ENCODE measurements at places on chromosomes 7 and 10.

GRCh38 chr7:5682551-5683279 is 98.7 kb downstream of the RNF216 start:
- no peak for DNase-seq

DNA sequence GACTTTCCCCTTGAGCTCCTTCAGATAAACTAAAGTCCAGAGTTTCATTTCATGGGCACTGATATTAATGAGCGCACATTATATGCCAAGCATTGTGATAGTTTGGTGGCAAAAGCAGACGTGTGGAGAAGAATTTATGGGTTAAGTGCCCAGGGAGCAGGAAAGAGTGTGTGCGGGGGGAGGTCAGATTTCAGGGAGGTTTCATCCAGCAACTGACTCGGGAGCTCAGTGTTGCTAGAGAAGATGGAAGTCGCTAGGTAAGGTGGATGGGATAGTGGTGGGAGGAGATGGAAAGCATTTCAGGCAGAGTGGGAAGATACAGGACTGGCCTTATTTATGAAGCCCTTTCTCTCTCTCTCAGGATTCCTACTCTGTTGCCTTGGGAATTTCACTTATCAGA is 223.0 kb downstream of the SNX10 start:
- no peak for DNase-seq

DNA sequence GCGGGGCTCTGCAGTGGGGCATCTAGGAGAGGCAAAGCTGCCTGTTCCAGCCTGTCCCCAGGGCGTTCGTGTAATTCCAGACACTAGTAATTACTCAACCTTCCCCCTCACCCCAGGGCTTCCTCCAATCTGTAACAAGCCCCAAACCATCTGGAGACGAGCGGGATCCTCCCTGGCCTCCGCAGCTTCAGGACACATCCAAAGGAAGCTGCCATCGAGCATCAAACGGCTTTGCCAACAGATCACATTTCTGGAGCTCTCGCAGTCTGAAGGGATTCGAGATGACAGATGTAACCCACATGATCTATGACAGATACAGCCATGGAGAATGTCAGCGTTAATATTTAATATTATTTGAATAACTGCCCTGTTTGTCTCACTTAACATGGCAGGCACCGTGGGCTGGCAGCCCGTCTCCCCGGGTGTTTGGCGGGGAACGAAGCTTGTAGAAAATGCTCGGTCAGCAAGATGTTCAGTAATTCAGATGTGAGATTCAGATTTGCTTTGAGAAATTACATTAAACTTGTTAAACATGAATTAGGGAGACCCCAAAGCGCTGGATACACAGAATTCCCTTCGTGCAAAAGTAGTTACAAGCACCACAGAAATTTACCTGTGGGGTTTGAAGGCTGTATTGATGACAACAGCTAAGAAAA is 108.5 kb upstream of the C7orf33 start:
- DNase-seq: no peak

DNA sequence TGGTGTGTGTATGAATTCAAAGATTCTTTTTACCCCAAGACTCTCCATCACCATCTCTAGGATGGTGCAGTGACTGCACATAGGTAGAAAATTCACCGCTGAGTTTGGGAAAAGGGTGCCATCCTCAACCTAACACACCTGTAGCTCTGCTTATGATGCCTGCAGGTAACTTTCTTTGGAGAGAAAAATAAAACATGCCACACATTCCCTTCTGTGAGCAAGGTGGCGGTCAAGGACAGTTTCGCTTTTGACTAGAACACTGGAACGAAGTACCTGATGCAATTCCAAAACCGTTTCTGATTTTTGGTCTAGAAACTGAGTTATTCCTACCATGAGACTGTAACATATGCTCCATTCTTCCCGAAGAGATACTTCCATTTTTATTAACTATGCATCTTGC is 205.6 kb downstream of the FGFR2 start:
- no peak for DNase-seq

DNA sequence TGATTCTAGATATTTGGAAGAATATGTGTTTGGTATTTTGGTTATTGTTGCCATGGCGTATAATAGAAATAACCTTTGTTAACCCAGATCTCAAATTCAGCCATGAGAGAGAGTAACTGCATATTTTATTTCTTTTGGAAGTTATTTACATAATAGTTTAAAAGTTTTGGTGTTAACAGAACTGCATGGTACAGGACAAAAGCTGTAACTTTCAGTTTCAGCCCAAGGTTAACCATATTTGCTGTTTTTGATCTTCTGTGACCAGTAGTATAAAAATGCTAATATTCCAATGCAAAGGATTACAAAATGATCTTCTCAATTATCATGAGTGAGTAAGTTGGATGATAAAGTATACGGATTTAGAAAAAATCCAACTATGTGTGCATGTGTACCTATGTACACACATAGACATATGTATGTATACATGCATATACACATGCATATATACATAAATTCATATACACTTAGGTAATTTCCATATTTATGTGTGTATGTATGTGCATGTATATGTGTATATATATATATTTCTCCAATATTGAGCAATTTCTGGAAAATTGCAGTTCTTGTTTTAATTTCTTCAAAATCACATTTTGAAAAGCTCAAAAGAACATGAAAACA is 38.0 kb upstream of the PIP4K2A start:
- DNase-seq: no peak

- no peak for DNase-seq
Observed at GRCh38 chr7:47202146-47202783, 379.6 kb downstream of the TNS3 start.

- no peak for DNase-seq
Observed at GRCh38 chr10:112223725-112224124, 40.2 kb upstream of the GPAM start.

GRCh38 chr10:78549140-78549935 is 515.7 kb downstream of the RPS24 start:
- no peak for DNase-seq

DNA sequence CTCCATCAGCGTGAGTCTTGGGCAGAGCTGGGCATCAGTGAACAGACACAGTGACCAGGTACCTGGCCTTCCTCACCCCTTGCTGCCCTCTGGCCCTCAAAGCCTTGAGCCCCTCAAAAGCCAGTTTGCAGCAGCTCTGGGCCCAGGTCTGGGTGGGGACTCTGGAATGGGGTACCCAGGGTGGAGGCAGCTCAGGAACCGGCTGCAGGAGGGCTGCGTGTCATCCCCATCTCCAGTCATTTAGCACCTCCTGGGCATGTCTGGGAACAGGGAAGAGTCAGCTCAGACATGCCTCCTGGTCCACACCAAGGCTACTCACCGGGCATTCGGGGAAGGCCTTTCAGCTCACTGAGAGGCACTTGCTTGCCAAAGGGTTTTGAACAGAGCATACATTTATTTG is 503.3 kb downstream of the TCERG1L start:
- DNase-seq: no peak

DNA sequence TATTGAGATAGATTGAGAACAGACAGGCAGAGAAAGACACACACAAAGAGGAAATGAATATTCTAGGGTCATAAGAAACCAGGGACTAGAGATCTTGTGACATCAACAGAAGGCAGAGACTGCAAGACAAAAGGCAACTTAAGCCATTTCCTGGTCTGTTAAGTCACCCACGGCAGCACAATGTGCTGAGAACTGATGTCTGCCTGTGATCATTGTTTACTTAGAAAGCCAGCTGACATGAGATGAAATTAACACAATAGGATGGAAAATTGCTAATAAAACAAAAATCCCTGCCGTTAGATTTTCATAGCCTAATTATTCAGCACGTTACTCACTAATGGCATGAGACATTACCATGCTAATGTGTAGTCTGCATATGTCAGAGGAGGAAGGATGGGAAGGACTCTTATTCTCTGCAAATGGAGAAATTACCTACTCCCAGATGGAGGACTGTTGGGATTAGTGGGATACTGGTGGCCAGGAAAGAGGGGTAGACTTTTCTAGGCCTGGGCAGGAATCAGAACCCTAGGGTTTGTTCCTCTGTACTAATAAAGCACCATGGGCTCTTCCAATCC is 191.3 kb upstream of the PODXL start:
- DNase-seq: no peak

DNA sequence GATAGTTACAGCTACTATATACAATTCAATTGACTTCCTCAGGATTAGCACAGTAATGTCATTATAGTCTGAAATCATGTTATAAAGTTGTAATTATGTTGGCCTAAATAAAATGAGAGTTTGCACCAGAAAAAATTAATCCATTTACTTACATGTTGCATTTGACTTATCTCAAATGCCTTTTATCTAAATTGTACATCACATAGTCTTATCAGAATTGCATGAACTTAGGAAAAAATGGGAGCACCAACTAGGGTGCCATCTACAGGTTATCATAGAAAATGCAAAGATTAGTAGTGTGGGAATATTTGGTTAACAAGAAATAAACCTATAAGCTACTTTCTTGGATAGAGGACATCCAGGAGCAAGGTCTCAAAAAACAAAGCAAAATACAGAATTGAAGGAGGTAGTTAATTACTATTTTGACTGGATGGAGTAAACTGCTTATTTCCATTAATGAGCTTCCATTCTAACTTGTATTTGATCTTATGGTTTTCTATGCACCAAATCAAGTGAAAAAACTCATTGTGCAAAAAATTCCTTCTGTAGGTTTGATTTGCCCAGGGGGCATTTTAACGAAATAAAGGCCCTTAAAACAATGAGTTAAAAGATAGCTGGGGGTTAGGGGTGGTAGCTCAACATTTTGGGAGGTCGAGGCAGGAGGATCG is 60.0 kb upstream of the ORC5 start:
- DNase-seq: peak; percentile 5

DNA sequence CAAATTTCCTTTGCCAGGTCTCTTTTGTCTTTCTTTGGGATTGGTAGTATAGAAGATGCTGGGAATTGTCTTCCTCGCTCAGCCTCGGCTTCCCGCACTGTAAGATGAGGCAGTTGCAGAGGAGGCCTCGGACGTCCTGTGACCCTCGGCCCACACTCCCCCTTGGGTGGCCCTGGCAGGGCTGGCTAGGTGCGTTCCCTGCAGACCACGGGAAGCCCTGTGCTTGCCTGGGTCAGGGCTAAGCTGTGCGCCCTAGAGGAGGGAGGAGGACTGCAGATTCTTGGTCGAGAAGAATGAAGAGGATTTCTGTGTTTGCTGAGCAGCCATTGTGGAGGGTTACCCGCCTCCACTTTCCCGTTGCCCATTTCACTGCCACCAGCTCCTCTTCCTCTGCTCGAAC is 42.8 kb downstream of the WIPI2 start:
- DNase-seq: no peak

- no peak for DNase-seq
Observed at GRCh38 chr10:95783741-95784140, 27.8 kb downstream of the ENTPD1 start.

GRCh38 chr7:45157653-45158401 is at the start of gene RAMP3:
TSS of gene RAMP3 (plus strand) at chr7:45157791. CDS start at chr7:45157829, 38 bp downstream.
- no peak for DNase-seq

DNA sequence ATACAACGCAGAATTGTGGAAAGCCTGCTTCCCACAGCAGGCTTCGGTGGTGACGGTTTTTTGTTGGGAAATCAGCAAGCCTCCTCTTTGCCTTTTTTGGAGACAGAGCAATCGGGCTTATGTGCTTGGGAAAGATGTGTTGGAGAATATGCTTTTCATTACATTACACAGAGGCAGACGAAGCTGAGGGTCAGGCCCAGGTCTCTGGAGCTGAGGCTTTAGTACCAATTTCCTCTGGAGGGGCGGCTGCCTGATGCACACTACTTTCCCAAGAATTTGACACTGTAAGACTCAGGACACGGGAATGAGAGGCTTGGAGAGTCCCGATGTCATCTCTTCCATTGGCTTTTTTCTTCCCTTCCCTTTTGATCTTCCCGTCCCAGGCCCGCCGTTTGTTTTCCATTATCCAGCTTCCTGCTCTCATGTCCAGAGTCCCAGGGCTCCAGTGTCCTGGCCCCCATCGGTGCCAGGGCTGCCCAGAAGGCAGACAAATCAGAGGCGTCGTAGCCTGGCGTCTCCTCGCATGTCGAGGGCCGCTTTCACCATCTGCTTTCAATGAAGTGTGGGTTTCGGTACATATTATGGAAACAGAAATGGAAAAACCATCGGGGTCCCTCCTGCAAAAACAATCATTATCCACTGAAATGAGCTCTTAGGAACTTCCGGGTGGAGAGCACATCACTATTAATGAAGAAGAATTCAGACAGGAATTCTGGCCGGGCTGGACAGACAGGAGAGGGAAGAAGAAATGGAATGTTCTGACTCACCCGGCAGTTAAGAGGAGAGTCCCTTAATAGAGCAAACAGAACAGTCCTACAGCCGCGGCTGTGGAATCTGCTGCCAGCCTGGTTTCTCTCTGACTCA is 123.0 kb upstream of the JCAD start:
- DNase-seq: peak; percentile 88

DNA sequence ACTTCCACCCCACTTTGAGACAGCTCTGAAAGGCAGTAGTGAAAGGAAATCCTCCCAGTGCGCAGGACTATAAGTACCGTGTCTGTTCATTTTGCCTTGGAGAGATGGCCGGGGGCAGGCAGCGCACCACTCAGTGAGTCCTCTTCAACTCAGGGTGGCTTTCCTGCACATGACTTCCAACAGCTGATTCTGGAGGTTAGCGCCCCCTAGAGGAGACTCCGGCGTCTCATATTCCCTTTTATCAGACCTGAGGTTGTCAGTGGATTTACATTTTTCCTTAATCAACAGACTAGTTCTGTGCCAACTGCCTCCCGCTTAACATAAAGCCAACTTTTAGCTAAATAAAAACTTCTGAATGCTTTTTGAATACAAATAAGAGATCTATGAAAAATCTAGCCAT is 101.0 kb downstream of the HERPUD2 start:
- no peak for DNase-seq

- no peak for DNase-seq
Observed at GRCh38 chr7:51301806-51302205, 14.8 kb downstream of the COBL start.

Measured in stromal cell of bone marrow (primary cell).